ENCODE measurements at places on chromosomes 2 and 18.

- DNase-seq = no peak
These were observed 4.7 kb upstream of the ITSN2 start for GRCh38 chr2:24365051-24365450.

- no peak for DNase-seq
These were observed 33.7 kb downstream of the KLF7 start for GRCh38 chr2:207132019-207132418.

DNA sequence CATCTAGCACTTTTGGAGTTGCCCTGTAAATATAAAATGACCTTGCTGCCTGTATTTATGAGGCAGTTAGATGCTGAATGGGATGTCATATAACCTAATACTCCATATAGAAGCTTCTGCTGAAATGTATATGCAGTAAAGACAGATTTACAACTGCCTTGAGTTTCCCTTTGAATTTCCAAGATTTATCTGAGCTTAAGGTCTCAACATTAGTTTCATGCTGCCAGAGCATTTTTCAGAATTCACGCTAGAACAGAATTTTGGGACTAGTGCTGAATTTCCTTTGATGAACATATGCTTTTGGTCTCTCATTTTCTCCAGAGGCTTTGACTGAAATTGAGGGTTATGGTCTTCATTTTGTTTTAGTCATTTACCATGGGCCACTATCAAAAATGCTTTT, 254.7 kb upstream of the FANCL start:
- no peak for DNase-seq

DNA sequence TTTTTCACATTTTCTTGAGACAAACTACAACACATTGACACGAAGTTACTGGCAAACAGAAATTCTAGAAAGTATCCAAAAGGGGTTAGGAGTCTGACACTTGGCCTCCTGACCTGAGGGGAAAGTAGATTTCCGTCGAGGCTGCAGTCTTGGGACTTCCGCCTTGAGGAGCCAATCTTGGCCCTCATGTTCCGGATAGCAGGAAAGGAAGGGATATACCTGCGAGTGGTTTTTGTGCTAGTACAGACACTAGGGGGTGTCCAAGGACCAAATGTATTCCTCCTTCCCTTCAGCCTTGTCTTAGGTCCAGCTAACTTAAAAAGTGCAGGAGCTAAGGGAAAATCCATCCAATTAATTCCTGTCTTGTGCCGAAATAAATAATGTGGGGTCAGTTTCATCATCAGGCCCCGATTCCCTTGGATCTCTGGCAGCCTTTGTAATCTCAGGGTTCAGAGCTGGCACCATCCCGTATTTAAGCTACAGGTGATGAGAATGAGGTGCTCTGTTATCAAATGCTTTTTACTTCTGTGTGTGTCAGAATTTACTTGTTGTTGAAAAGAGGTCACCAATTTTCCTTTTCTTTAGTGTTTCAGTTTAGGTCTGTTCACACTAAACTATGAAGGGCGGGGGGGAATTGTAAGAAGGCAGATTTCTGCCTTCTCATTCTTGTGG, 330.2 kb upstream of the FANCL start:
- no peak for DNase-seq

DNA sequence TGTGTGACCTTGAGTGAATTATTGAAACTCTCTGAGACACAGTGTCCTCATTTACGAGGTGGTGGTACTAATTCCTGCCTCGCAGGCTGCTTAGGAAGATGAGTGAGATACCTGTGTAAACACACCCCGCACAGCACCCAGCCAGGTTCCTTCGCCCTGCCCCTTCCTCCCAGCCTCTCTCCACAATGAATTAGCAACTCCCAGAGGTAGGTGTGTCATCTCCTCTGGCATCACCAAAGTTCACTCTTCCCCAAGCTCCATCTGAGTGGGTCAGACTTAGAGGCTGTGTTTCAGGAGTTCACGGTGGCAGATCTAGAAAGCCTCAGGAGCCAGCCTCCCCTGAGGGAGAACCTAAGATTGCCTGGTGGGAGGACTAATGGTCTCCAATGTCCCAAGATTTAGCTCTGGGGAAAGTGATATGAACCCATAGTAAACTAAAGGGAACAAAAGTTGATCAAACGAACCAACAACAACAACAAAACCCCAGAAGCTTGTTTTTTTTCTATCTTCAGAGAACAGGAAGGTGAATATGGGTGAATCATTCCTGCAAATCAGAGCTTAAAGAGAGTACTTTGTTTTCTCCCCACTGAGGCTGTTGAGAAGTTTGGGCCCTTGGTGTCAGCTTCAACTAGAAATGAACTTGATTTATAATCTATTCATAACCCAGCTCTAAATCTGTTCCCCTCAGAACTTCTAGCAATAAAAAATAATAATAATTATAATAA, 44.4 kb upstream of the NRP2 start:
- DNase-seq = no peak

DNA sequence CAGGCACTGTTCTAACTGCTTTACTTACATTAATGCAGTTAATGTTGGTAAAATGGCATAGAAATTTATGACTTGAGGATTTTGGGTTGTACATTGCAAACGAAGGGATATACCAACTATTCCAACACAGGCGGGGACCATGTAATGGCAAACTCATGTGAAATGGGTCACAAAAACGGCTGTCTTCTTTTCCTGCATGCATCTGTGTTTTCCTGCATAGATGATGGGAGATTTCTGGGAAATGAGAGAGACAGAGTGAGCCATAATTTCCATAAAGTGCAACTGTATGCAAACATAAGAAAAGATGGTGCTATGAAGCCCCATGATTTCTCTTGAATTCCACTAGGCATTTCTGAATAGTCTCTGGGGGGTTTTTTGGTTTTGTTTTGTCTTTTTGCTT, 82.3 kb downstream of the ALPK2 start:
- no peak for DNase-seq

GRCh38 chr2:85095094-85095493, 38.1 kb upstream of the TCF7L1 start:
- no peak for DNase-seq

DNA sequence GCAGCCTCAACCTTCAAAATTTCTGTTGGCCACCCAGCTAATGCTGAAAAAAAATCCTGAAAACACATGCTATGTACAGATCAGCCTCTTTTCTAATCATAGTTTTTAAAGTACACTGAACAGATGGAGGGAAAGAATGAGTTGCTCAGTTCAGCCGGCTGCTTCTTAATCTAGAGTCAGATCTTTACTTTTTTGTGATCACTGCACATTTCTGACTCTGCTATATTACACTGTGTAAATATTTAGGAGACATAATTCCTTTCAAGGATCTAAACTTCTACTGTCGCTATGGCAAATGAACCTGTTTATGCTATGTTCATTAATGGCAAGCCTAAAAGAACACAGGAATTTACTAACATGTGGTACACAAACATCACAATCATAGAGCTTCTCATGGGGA, 114.2 kb downstream of the SRBD1 start:
- DNase-seq = no peak

DNA sequence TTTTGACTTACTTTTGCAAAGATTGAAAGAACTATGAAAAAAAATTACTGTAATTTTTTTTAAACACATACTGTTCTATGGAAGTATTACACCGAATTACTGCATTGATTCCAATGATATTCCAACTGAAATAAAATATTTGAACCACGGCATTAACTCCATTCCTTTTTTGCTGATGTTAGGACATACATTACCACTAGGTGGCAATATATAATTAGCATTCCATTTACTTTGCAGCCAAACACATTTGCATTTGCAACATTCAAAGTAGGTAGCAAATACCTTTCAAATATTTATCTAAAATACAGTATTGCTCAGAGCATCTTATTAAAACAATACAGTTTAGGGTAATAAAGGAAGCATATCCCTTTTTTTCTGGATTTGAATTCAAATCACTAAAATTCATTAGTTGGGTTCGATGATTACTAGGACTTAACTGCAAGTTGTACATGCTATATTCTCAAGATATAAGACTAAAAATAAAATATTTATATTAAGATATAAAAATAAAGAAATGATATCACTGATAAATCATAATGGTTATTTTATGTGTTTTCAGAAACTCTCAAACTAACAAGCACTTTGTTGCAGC, 31.3 kb downstream of the LANCL1 start:
- no peak for DNase-seq

- DNase-seq = no peak
These were observed 334.5 kb downstream of the PTPRM start for GRCh38 chr18:7901657-7902056.

DNA sequence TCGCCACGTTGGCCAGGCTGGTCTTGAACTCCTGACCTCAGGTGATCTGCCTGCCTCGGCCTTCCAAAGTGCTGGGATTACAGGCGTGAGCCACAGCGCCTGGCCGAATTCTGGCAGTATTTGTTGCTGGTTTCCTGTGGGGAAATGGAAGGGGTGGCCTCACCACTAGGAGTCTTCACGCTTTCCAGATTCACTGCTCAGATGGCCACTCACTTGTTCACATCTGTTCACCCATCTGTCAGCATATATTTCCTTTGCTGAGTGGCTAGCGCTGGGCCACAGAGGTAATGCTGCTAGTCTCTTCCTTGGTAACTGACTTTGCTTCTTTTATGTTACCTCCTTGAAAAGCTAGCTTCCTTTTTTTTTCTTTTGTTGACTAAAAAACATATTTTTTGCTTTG, 27.2 kb downstream of the TMEM177 start:
- DNase-seq = no peak

DNA sequence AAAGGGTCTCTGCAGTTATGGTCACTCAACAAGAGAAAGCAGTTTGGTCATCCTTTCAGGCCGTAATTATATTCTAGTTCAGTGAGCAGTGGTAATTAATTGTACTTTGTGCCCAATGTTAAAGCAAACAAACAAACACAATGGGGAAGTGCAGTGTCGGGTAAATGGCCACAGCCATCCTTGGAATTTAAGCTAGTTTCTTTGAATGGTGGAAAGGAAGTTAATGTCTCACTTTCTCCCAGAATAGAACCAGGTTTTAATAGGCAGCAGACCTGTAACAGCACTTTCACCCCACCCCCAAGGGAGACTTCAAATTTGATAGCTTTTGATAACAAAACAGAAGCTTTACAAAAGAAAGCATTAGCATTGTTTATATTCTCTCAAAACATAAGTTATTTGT, 20.0 kb upstream of the ITGAV start:
- DNase-seq = no peak

- DNase-seq = no peak
These were observed 1589.1 kb upstream of the ZEB2 start for GRCh38 chr2:146108993-146109392.
